ENCODE measurements at places on chromosomes 2 and 18.

GRCh38 chr2:143422681-143423080 lies 293.5 kb downstream of the ARHGAP15 start:
- no peak overlapping the region for H3K27ac ChIP-seq
- H3K4me3 ChIP-seq: no peak overlapping the region
- no peak for DNase-seq

- H3K27me3 ChIP-seq: no peaks in the 10 kb centered on the region
- no peaks in the 10 kb centered on the region for H3K4me1 ChIP-seq
- no peak for DNase-seq
Observed at GRCh38 chr18:48319801-48320638, 89.2 kb downstream of the ZBTB7C start.

DNA sequence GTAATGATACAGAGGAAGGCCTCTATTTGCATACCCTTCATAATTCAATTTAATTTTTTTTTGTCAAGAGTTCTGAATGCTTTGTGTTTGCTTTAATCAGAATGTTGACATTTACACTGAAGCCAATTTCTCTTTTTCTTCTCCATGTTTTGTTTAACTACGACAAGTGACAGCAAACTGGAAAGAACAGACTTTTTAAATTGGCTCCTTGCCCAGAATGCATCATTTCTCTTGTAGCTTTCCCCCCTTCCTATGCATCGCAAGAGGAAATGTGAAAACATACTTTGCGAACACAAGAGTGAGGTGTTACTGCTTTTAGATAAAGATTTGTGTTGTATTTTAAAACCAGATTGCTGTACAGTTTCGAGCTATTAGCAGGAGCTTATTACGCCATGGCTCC lies 955.2 kb upstream of the CELF4 start:
- no peaks in the 10 kb centered on the region for H3K36me3 ChIP-seq
- DNase-seq: no peak
- no peak overlapping the region for H3K4me3 ChIP-seq
- no peaks in the 10 kb centered on the region for H3K4me1 ChIP-seq

DNA sequence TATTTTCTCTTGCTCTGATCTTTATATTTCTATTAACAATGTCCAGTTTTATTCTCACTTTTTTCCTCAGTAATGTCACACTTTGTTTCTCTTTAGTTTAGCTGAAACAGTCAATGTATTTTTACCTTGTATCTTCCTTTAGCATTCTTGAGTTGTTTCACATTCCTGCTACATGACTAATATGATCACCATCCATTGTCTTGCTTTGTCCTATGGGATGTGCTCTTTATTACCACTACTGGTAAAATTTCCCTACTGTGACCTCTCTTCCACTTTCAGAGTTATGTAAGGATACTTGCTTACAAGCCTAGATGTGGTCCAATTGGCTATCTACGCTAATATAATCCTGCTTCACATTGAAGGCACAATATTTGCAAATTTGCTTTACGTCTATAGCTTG lies 457.9 kb downstream of the PIK3C3 start:
- no peaks in the 10 kb centered on the region for H3K4me1 ChIP-seq
- no peak for DNase-seq
- no peak overlapping the region for H3K4me3 ChIP-seq
- no peaks in the 10 kb centered on the region for H3K27me3 ChIP-seq

DNA sequence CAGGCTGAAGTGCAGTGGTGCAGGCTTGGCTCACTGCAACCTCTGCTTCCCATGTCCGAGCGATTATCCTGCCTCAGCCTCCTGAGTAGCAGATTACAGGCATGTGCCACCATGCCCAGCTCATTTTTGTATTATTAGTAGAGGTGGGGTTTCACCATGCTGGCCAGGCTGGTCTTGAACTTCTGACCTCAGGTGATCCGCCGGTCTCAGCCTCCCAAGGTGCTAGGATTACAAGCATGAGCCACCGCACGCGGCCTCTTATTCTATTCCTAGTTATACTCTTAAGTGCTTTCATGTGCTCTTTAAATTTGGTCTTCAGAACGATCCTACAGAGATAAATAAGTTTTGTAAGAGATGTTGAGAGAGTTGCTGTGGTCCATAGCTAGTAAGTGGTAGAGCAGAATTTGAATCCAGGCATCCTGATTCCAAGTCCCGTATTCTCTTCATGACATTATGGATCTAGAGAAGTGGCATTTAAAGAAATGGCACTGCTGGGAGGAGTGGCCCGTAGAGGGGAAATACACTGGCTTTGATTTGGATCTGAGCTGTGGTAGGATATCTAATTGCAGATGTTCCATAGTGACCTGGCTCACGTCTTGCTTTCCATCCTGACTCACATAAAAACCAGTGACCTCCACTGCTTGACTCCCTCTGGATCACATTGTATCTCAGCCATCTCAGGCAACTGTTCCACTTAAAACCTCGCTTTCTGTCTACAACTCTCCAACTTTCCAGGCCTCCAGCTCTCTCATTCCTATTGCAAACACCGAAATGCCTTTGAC lies 22.8 kb upstream of the ME2 start:
- no peaks in the 10 kb centered on the region for H3K4me1 ChIP-seq
- no peaks in the 10 kb centered on the region for H3K27me3 ChIP-seq
- DNase-seq: no peak
- H3K4me3 ChIP-seq: no peak overlapping the region
- H3K36me3 ChIP-seq: no peaks in the 10 kb centered on the region

DNA sequence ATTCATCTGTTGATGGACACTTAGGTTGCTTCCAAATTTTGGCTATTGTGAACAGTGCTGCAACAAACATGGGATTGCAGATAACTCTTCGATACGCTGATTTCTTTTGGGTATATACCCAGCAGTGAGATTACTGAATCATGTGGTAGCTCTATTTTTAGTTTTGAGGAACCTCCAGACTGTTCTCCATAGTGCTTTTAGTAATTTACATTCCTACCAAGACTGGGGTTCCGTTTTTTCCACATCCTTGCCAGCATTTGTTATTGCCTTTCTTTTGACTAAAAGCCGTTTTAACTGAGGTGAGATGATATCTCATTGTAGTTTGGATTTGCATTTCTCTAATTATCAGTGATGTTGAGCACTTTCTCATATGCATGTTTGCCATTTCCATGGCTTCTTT lies 200.3 kb downstream of the MBD5 start:
- H3K36me3 ChIP-seq: no peaks in the 10 kb centered on the region
- no peaks in the 10 kb centered on the region for H3K27me3 ChIP-seq

DNA sequence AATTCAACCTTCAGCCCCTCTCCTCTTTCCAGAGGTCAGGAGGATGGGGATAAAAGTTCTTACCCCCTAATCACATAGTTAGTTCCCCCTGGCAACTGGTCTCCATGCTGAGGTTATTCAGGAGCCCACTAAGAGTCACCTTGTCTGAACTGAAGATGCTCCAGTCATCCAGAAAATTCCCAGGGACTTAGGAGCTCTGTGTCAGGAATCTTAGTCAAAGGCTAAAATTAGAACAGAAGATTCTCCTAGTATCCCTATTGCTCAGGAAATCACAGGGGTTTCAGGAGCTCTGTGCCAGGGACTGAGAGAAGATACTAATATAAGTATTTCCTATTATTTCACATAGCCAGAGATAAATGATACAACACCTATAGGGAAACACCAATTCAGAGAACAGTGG lies 37.3 kb upstream of the LONRF2 start:
- no peak overlapping the region for H3K4me3 ChIP-seq
- DNase-seq: no peak
- H3K27me3 ChIP-seq: no peaks in the 10 kb centered on the region
- H3K27ac ChIP-seq: no peak overlapping the region
- no peaks in the 10 kb centered on the region for H3K36me3 ChIP-seq

DNA sequence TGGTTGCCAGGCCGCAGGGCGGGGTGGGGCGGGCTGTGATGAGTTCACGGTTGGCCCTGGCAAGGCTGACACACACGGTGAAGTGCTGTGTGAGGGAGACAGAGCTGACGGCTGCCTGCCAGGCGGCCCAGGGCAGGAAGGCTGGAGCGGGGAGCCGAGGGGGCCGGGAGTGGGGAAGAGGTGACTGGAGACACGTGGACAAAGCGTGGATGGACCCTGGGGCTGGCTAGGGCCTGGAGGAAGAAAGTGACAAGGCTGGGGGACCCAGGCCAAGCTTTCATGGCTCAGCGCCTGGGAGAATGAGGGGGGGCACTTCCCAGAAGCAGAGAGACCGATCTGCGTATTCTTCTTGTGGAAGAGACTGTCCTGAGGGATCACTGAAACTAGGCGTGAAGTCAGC lies 123.2 kb downstream of the DYSF start:
- H3K27me3 ChIP-seq: no peaks in the 10 kb centered on the region
- no peaks in the 10 kb centered on the region for H3K4me1 ChIP-seq
- H3K27ac ChIP-seq: no peak overlapping the region
- no peak overlapping the region for H3K4me3 ChIP-seq

GRCh38 chr18:7079231-7079630 lies 38.4 kb downstream of the LAMA1 start:
- no peak overlapping the region for H3K27ac ChIP-seq
- H3K27me3 ChIP-seq: no peaks in the 10 kb centered on the region
- no peak for DNase-seq
- H3K4me3 ChIP-seq: no peak overlapping the region

- H3K4me3 ChIP-seq: no peak overlapping the region
- H3K4me1 ChIP-seq: no peaks in the 10 kb centered on the region
- H3K36me3 ChIP-seq: no peaks in the 10 kb centered on the region
- no peaks in the 10 kb centered on the region for H3K27me3 ChIP-seq
- DNase-seq: no peak
- H3K27ac ChIP-seq: no peak overlapping the region
Observed at GRCh38 chr2:67877301-67877700, 185.5 kb downstream of the C1D start.

- no peaks in the 10 kb centered on the region for H3K27me3 ChIP-seq
- H3K27ac ChIP-seq: no peak overlapping the region
- DNase-seq: no peak
- H3K36me3 ChIP-seq: no peaks in the 10 kb centered on the region
Observed at GRCh38 chr18:24741321-24741720, 280.9 kb downstream of the HRH4 start.

- H3K4me1 ChIP-seq: peaks cover 34% of the 10 kb centered on the region
- peaks cover 30% of the 10 kb centered on the region for H3K36me3 ChIP-seq
- H3K27ac ChIP-seq: peak overlapping the region; percentile 21
Observed at GRCh38 chr2:191030521-191031154, 16.7 kb upstream of the STAT1 start.

- no peaks in the 10 kb centered on the region for H3K36me3 ChIP-seq
- DNase-seq: no peak
- H3K27ac ChIP-seq: no peak overlapping the region
- no peaks in the 10 kb centered on the region for H3K27me3 ChIP-seq
Observed at GRCh38 chr2:217562871-217563480, 439.8 kb downstream of the TNS1 start.

DNA sequence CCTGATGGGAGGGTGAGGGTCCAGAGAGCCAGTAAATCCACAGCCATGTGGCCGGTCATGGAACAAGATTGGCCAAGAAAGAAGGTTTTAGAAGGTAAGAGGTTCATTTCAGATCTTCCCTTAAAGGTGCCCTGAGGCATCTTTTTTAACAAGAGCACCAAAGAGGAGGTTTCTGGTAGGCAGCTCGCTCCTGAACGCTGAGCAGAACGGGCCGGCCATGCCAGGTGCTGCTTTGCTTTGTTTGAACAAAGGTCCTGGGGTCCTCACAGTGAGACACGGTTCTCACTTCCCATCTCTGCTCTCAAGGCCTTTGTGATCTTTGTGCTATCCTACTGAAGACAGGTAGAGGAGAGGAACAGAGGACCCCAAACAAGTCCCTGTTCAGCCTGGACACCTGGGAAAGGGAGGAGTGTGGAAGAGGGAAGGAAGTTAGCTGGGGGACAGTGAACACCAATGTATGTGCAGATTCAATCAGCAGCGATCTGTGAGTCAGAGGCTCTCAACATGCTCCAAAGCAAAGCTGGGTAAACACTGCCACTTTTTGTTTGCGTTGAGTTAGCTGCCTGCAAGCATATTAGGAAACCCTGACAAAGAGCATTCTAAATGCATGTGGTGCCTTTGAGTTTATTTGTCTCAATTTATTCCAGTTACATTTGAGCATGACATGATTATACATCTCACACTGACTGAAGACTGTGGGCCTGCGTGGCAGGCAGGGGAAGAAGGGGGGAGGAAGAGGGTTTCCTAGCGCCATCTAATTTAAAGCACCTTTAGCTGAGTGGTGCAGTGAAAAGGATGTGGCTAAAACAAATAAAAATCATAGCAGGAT lies 102.4 kb downstream of the ASB1 start:
- H3K4me3 ChIP-seq: no peak overlapping the region
- H3K4me1 ChIP-seq: no peaks in the 10 kb centered on the region
- DNase-seq: no peak
- no peaks in the 10 kb centered on the region for H3K36me3 ChIP-seq

GRCh38 chr2:211881449-211881848 lies 657.2 kb downstream of the ERBB4 start:
- H3K4me3 ChIP-seq: no peak overlapping the region
- H3K4me1 ChIP-seq: no peaks in the 10 kb centered on the region
- no peak for DNase-seq
- no peaks in the 10 kb centered on the region for H3K27me3 ChIP-seq
- H3K36me3 ChIP-seq: no peaks in the 10 kb centered on the region
- no peak overlapping the region for H3K27ac ChIP-seq

DNA sequence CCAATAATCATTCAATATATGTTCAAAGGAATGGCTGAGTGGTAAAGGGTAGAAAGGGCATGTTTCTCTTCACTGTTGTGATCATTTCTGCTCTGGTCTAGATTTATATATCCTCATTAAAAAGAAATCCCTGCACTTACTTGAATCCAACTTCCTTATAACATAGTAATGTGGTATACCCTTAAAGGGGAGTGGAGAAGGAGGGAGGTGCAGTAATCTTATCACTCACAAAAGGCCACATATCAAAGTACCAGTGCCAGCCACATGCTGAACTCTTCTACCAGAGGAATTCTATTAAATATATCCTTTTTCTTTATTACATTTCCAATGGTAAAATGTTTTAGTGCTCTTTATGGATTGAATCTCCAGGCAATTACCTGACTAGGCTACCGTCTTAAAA lies 3.3 kb downstream of the KATNAL2 start:
- H3K4me1 ChIP-seq: peaks cover 16% of the 10 kb centered on the region
- H3K27ac ChIP-seq: no peak overlapping the region
- no peaks in the 10 kb centered on the region for H3K36me3 ChIP-seq
- DNase-seq: no peak
- no peak overlapping the region for H3K4me3 ChIP-seq

DNA sequence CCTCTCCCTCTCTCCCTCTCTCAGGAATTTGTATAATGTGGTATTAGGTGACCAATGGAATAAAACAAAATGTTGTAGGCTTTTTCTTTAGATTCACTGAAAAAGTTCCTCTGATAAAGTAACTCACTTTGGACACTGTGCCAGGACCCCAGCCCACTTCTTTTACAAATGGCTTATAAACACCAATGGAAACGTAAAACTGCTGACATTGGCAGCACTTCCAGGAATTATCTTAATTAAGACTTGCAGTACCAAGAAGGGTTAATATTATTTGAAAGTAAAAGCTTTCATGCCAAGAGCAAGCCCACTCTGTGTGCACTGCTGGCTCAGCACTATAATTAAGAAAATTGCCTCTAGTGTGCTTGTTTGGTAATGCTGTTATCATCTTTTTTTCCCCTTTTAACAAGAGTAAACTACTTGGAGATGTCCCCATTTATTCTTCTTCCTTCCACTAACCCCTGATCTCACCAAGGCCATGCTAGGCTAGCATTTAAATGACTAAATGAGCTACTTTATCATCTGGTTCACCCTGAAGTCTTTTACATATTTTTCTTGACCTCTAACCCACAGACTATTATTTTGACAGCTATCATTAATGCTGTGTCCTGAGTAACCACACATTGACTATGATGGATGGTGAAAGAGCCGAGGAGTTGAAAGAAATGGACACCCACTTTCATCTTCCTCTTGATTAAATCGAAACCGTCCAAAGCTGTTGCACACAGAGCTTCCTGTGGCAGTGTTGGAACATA lies 232.2 kb upstream of the ETAA1 start:
- no peak overlapping the region for H3K27ac ChIP-seq
- H3K36me3 ChIP-seq: no peaks in the 10 kb centered on the region
- H3K4me1 ChIP-seq: no peaks in the 10 kb centered on the region
